ENCODE measurements at places on chromosomes 2 and 18.

- DNase-seq = no peak
Measured at GRCh38 chr2:160434254-160434948, 59.2 kb downstream of the RBMS1 start.

DNA sequence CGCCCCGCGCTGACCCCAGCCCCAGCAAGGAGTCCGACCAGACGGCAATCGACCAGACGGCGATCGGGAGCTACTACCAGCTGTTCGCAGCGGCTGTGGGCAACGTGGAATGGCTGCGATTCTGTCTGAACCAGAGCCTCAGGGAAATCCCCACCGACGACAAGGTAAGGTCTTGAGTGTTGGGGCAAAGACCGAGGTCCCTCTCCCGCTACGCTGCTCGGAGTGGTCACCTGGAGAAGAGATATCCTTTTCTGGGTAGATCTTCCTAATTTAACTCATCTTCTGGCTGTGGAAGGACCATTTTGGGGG, 704 bp downstream of the ANKRD53 start:
- no peak for DNase-seq

DNA sequence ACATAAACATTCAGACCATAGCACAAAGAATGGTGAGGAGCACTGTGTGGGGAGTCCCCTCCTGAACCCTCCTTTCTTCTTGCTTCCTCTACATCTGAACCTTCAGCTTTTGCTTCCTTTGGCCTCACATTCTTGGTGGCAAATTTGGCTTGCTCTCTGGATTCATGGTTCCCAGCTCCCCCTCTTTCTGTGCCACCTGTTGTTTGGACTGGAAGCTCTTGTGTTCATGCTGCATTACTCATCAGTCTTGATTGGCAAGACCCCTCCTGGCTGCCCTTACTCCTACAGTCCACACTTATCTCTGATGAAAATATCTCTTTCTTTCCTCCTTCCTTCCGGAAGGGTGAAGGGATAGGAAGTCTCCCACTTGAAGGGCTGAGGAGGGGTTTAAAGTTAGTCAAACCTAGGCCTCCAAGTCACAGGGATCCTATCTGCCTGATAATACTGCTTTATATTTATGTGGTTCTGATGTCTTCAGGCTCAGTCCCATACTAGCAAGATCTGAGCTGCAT, 70.0 kb downstream of the MYO3B start:
- no peak for DNase-seq

GRCh38 chr2:110662560-110662959, 15.3 kb downstream of the BUB1 start:
- DNase-seq = no peak

GRCh38 chr2:224377751-224378700, 23.9 kb downstream of the FAM124B start:
- no peak for DNase-seq

DNA sequence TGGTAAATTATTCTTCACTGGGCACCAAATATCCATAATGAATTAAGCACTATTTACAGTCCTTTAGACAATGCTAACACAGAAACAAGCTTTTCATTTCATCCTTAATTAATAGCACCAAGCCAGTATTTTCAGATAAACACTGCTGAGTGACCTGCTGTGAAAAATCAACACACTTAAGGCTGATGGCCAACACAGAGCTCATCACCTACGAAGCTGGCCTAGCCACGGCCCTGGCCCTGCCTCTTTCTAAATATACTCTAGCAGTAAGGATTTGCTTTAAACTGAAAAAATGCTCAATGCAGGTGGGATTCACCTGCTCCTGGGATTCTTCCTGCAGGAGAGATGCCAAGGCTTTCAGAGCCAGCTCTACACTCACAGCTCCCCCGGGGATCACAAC, 18.4 kb downstream of the CYB5A start:
- no peak for DNase-seq

DNA sequence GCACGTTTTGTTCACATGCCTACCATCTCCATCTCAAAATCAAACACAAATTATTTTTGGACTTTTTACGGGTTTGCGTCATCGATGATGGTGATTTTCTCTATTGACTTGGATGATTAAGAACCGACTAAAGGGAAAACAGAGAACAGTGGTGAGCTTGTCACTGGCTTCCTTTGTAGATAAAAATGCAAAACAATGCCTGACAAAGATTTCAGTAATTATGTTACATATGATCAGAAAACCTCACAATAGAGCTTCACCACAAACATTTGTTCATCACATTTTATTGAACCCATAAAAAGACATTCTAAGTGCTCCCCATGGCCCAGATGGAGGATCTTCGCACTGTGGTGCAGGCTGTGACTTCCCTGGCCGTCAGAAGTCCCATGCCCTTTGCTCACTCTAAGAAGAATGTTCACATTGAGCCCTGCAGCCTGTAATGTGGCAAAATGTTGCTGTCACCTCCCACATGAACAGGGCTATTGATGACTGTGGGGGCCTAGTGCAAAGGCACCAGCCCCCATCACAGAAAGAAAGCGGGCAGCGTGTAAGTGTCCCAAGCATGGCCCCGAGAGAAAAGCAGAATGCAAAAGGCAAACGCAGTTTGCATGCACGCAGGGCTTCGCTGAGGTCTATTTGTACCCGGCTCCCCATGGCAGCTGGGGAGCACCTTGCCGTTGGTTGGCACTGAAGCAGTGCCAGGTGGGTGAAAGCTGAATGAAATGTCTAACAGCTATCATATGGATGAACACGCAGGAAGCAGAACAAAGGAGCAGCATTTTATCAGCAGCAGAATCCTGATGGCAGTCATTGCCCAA, 60.6 kb downstream of the BCL2 start:
- no peak for DNase-seq

- no peak for DNase-seq
Measured at GRCh38 chr18:9038277-9038871, 64.1 kb upstream of the NDUFV2 start.

- DNase-seq = no peak
Measured at GRCh38 chr2:48207201-48207641, 300.9 kb upstream of the FBXO11 start.

DNA sequence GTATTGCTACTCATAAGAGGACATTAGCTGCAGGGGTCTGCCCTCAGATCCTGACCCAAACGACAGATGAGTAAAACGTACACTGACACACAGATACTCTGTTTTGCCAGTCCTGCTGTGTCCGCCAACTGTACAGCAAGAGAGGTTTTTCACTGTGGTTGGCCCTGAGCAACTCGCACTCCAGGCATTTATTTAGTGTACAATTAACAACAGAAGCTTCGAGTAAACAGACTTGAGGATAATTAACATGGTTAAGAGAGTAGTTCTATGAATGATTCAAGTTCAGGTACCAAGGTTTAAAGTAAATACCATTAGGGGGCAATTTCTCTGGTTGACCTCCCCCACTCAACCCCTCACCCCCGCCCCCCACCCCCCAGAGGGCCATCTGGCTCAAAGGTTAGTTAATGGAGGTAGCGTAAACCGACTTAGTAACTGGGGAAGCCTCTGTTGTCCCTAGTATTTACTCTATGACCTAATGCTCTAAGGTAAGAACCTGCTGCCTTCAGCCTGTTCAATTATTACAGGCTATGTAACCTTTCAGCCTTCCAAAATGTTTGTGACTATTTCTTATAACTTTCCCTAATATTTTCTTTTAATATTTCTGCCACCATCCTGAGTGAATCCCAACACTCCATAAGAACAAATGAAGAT, 103.9 kb upstream of the XIRP2 start:
- no peak for DNase-seq

DNA sequence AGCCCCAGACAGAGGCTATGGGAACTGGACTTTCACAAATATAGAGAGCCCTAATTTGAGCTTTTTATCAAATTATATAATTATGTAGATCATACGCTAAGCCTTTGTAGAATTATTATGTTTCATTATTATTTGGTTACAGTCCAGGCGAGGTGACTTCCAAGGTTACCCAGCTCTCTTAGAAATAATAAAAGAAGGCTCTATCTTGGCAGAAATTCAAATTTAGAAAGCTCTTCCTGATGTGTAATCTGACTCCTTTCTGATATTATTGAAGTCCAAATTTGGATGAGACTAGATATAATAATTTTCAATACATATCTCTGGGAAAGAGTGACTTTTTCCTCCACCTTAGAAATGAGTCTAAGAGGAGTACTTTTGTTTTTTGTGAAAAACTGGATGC, 4.8 kb upstream of the SLC38A11 start:
- no peak for DNase-seq

DNA sequence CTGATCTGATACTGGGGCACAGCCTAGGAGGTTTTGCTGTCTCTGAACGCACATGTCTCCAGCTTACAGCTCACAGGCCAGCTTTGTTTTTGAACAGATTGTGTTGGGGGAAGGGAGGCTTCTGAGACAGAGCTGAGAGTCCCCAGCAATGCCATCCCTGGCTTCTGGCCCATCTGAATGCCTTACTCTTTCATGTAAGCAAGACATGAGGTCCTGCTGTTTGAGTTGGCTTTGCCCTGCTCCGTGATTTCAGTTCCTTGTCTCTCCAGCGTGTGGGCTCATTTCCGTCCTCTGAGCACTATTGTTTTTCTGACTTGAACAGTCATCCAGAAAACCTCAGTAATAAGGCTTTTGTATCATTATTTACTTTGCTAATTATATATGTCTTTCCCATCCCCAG, 194.9 kb upstream of the TNP1 start:
- DNase-seq = no peak

DNA sequence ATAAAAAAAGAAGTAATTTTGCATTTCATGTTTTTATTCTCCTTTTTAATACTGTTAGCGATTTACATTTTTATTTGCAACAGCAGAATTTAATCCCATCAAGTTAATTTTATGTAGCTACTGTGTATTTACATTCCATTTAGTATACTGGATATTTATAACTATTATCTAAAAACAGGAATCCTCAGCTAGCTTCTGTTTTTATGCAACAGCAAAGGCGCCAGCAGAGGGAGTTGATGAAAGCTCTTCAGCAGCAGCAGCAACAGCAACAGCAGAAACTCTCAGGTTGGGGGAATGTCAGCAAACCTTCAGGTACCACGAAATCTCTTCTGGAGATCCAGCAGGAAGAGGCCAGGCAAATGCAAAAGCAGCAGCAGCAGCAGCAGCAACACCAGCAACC, 26.2 kb upstream of the SNORC start:
- no peak for DNase-seq

- DNase-seq = no peak
Measured at GRCh38 chr2:48414640-48414979, 115.3 kb upstream of the STON1 start.

DNA sequence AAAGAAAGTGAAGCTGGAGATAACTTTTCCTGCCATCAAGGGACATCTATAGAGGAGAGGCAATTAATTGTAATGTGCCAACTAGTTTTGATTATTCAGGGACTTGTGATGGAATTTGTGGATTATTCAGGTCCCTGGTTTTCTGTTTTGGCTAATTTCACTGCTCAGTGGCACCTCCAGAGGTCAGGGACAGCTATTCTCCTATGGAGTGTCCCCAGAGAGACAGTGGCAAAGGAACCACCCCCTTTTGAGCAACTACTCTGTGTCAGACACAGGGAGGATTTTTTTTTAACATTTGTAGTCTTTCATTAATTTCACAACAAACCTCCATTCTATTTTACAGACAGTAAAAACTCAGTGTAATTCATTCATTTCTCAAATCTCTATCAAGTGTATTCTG, 206.0 kb upstream of the SPRED2 start:
- DNase-seq = no peak

DNA sequence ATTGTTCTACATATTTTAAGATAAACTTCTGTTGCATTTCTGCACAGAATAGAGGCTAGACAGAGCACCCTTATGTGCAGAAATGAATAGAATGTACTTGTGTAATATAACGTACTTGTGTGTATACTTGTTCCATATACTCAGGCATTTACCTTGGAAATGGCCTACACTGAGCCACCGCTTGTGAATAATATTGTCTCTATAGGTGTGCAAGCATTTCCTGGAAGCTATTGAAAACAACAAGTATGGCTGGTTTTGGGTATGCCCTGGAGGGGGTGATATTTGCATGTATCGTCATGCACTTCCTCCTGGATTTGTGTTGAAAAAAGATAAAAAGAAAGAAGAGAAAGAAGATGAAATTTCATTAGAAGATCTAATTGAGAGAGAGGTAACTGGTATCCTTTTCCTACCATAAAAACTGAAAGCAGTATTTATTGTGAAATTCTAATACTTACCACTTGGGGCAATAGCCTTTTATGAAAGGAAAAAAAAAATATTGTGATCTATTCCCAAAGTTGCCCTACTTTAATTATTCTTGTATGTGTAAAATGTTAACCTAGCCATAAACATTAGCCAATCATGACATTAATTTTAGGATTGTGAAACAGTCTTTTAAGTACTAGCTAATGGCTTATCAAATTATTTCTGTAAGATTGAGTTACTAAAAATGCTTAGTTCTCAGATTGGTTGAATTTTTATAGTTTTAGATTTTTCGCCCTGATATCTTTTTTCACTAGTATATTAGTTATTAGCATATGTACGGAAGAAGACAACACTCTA, 18.0 kb downstream of the ZC3H15 start:
- no peak for DNase-seq

- DNase-seq = no peak
Measured at GRCh38 chr2:151007365-151007764, 254.3 kb downstream of the RBM43 start.

DNA sequence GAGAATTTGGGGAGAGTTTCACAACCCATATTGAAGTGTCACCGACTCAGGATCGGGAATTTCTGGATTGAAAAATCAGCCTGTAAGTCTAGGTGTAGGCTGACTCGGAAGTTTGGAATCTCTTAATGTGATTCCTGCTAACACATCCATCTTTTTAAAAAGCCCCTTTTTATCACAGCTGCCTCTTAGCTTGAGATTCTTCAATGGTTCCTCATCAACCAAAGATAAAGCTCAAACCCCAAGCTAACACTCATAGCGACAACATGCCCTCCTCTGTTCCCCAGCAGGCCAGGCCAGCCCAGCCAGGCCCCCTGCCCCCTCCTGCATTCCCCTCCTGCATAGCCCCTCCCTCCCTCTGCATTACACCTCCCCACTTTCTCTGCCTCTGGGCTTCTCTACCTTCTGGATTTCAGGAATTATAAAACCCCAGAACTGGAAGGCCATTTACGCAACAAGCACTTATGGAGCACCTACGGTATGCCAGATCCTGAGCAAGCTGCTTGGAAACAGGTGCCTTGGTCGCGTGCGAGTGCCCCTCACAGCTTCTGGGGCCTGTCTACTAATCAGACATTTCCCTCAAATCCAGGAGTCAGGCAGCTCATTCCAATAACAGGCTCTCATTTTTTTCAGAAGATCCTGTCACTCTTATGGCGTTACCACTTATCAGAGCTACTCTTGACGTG, 63.4 kb downstream of the EMX1 start:
- no peak for DNase-seq

GRCh38 chr2:185984670-185985069, 246.1 kb downstream of the FSIP2 start:
- DNase-seq = no peak

- no peak for DNase-seq
Measured at GRCh38 chr2:2146220-2146619, 184.9 kb downstream of the MYT1L start.

- no peak for DNase-seq
Measured at GRCh38 chr2:127365211-127365643, 22.5 kb downstream of the MAP3K2 start.
